ENCODE measurements at places on chromosomes 5 and 9. TPM values are rescaled to one million over a fixed set of nuclear protein-coding genes. Genes with fewer than 3 reads are reported as not detected.

CDK7 gene
- total RNA-seq, result 30.1 TPM

TNC gene
- 0.03 TPM for total RNA-seq

DNA sequence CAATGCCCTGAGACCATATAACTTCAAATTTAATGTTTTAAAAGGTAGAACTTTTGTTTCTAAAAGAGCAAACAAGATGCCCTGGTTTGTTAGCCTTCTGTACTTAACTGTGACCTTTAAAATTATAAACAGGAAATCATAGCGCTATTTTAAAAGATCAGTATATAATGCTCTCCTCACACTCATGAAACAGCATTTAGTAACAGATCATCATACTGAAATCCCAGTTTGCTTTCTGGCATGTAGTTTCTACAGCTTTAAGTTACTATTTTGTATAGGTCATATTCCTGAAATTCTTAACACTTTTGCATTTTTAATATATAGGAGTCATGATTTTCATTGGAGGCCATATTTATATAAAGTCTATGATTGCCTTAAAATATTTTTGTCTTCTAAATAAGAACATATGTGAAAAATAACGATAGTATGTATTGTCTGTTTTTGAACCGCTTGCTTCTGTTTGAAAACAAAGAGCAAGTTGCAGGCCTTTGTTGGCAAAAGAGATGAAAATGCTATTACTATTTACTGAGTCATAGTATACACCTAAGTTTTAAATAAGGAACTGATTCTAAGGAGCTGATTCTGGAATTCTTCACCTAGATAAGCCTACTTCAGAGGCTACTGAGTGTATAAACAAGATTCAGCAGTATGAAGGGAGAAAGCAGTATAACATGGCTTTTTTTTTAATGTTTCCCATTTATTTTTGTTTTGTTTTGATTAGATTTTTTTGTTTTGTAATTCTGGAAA, 20.5 kb downstream of the SRFBP1 start:
- no peaks in the 10 kb centered on the region for H3K27me3 ChIP-seq
- H3K4me1 ChIP-seq, result no peaks in the 10 kb centered on the region
- no peak overlapping the region for H3K4me3 ChIP-seq
- no peak for DNase-seq
- H3K27ac ChIP-seq, result no peak overlapping the region

NUTM2F gene
- total RNA-seq, result not detected

DNA sequence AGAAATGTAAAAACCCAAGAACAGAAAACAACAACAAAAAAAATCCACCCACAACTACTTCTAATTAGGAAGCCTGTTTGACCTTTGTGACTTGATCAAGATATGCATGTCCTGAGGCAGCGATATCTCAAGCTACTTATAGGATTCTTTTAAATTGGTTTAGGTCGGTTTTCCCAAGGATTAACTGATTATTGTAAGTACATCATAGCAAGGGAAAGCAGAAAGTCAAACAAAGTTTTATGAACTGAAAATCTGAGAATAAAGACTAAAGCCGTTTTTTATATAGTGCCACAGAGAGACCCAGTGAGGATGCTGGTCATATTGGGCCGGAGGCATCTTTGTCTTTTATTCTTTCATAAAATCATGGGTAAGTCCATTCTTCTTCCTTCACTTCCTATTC, 72.0 kb downstream of the CD180 start:
- no peaks in the 10 kb centered on the region for H3K27me3 ChIP-seq
- H3K27ac ChIP-seq, result no peak overlapping the region
- no peaks in the 10 kb centered on the region for H3K4me1 ChIP-seq
- no peak for DNase-seq
- H3K36me3 ChIP-seq, result peaks cover 12% of the 10 kb centered on the region
- no peak overlapping the region for H3K4me3 ChIP-seq

PHF24 gene
- not detected for total RNA-seq

- H3K27ac ChIP-seq, result no peak overlapping the region
- H3K27me3 ChIP-seq, result peaks cover 60% of the 10 kb centered on the region
- peak overlapping the region; percentile 45 for H3K4me3 ChIP-seq
- no peaks in the 10 kb centered on the region for H3K36me3 ChIP-seq
Measured at GRCh38 chr5:83472508-83473345, 1.2 kb downstream of the VCAN start.

DNA sequence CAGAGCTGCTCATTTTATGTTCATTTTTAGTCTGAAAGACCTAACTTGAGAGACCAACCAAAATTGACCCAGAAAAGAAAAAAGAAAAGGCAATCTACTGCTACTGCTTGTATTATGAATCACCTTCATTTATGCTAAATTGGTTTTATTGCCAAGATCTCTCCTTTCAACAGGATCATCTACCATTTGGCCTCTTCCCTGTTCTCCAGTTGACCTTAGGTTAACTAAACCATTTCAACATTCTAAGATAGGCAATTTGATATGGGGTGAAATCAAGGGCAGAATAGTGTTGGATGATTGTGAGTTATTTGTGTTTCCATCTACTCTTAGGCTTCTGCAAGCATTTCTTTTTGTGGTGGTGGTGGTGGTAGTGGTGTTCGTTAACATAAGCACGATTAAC, 48.3 kb upstream of the POU4F3 start:
- no peaks in the 10 kb centered on the region for H3K27me3 ChIP-seq
- H3K4me3 ChIP-seq, result no peak overlapping the region
- H3K4me1 ChIP-seq, result no peaks in the 10 kb centered on the region
- H3K36me3 ChIP-seq, result peaks cover 14% of the 10 kb centered on the region

PCDHGB4 gene
- total RNA-seq, result not detected

GRCh38 chr5:152488869-152489268, 83.8 kb upstream of the NMUR2 start:
- H3K27me3 ChIP-seq, result no peaks in the 10 kb centered on the region
- H3K4me1 ChIP-seq, result no peaks in the 10 kb centered on the region
- H3K36me3 ChIP-seq, result no peaks in the 10 kb centered on the region

- no peaks in the 10 kb centered on the region for H3K4me1 ChIP-seq
- no peak for DNase-seq
- no peaks in the 10 kb centered on the region for H3K27me3 ChIP-seq
- H3K27ac ChIP-seq, result no peak overlapping the region
- peaks cover 56% of the 10 kb centered on the region for H3K36me3 ChIP-seq
- H3K4me3 ChIP-seq, result no peak overlapping the region
Measured at GRCh38 chr5:81181576-81182316, 51.4 kb upstream of the CKMT2 start.

DNA sequence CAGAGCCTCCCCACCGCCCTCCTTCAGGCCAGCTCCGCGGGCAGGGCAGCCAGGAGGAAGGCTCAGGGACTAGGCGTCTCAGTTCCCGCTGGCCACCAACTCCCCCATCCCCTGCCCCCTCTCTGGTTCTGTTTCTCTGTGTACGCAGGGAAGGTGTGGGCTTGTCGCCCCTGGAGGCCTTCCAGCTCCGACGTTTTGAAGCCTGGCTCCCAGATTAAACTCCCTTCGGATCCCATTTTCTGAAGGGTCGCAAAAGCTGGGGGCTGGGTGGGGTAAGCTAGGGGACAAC, 346 bp downstream of the ATOX1 start:
- H3K36me3 ChIP-seq, result peaks cover 3% of the 10 kb centered on the region
- peak overlapping the region; percentile 42 for H3K27ac ChIP-seq
- no peak for DNase-seq
- H3K27me3 ChIP-seq, result no peaks in the 10 kb centered on the region
- H3K4me1 ChIP-seq, result peaks cover 39% of the 10 kb centered on the region
- peak overlapping the region; percentile 95 for H3K4me3 ChIP-seq

KLHL3 gene
- 25.9 TPM for total RNA-seq

- H3K27ac ChIP-seq, result peak overlapping the region; percentile 95
- DNase-seq, result no peak
- H3K4me3 ChIP-seq, result peak overlapping the region; percentile 95
- peaks cover 13% of the 10 kb centered on the region for H3K36me3 ChIP-seq
- H3K4me1 ChIP-seq, result peaks cover 24% of the 10 kb centered on the region
Measured at GRCh38 chr5:132865668-132866341, 464 bp downstream of the GDF9 start.

AOPEP gene
- 7.0 TPM for total RNA-seq

CD74 gene
- 299 TPM for total RNA-seq

- no peaks in the 10 kb centered on the region for H3K4me1 ChIP-seq
- H3K4me3 ChIP-seq, result no peak overlapping the region
- no peak overlapping the region for H3K27ac ChIP-seq
- no peaks in the 10 kb centered on the region for H3K36me3 ChIP-seq
- no peak for DNase-seq
Measured at GRCh38 chr9:23682891-23683431, 143.1 kb downstream of the ELAVL2 start.

GRCh38 chr5:149969181-149969930, 8.8 kb downstream of the SLC26A2 start:
- no peak overlapping the region for H3K27ac ChIP-seq
- no peaks in the 10 kb centered on the region for H3K36me3 ChIP-seq
- no peak for DNase-seq

PTGR1 gene
- not detected for total RNA-seq

AP3S1 gene
- 33.2 TPM for total RNA-seq

OR1B1 gene
- not detected for total RNA-seq
